ENCODE measurements at places on chromosomes 13 and 19. TPM values are rescaled to one million over a fixed set of nuclear protein-coding genes. Genes with fewer than 3 reads are reported as not detected.

Gene PSG1
- polyA plus RNA-seq, result not detected

- no peak for DNase-seq
Measured at GRCh38 chr19:21713761-21714160, 53.6 kb downstream of the ZNF100 start.

DNA sequence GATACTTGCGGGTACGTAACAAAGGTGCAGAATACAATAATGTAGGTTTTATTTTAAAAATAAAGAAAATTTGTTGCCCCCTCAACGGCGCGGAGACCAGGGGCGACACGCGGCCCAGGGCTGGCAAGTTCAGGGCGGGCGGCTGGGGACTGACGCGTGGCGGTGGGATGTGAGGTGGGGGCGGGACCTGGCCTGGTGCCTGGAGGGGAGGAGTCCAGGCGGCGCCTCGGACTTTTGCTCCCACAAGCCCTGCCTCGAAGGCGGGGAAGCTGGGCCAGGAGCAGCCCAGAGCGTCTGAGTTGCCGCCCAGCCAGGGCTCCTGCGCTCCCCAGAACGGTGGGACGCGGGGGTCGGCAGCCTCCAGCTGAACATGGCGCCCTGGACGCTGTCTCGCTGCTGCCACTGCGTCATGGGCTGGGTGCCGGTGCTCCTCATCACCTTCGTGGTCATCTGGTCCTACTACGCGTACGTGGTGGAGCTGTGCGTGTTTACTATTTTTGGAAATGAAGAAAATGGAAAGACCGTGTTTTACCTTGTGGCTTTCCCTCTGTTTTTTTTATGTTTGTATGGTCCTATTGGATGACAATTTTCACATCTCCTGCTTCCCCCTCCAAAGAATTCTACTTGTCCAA is 1122.8 kb upstream of the ATXN8OS start:
- DNase-seq, result no peak

Gene SPC24
- polyA plus RNA-seq, result 34.8 TPM

DNA sequence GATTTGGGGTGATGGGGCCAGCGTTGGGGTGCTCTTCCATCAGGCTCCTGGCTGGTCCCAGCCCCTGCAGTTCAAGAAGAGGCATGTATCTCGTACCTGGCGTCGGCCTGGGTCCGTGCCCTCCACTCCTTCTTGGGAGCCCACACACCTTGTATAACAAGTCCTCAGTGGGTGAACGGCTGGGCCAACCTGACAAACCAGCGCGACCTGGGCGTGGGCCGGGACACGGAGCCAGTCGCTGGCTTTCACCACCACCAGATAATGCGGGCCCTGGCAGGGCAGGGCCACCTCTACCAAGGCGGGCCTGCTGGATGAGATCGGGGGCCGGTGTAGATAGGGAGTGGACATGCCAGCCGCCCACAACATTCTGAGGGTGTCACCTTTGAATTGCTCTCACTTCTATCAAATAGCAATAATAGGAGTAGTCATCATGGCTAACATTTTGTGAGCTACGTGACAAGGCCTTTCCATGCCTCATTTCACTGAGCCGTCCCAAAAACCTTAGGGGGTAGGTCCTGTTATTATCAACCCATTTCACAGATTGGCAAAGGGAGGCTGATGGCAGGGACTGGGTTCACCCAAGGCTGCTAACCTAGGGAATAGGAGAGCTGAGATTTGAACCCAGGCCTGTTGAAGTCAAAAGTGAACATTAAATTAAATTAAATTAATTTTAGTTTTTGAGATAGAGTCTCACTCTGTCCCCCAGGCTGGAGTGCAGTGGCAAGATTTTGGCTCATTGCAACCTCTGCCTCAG is 3.5 kb downstream of the CYP4F22 start:
- DNase-seq, result no peak

Gene TUBB4A
- 4.6 TPM for polyA plus RNA-seq

DNA sequence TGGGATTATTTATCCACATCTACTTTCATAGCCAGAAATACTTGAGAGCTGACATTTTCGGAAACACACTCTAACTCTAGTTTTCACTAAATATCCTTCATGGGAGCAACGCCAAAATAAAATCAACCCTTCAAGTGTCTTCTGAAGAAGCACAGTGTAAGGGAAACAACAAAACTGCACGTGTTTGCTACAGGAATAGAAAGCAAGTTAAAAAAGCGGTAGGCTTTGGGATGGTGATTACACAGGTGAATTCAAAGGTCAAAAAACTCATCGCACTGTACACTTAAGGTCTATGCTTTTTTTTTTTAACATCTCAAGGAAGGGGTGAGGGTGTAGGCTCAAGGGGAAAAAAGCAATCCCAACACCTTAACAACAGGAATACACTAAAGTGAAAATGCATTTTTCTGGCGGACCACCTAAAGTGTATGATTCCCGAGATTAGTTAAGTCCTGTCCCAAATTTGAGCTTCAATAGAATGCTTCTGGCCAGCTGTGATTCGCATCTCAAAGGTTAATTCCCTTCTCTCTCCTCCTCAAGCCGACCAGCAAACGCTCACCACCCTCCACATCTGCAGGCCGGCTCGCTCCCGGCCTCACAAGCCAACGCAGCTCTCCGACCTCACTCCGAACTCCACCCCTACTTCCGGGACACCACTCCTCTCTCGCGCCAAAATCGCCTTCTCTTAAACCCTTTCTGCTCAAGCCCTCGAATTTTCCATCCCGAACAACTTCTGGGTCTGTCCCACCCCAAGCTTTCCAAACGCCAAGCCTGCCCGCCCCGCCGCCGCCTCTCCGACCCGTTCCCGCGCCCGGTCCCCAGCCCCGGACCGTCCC is 1.1 kb downstream of the ARGLU1 start:
- peak; percentile 40 for DNase-seq

- no peak for DNase-seq
Measured at GRCh38 chr19:43905897-43906296, 29.2 kb downstream of the ZNF45 start.

Gene THSD8
- polyA plus RNA-seq, result 5.6 TPM

DNA sequence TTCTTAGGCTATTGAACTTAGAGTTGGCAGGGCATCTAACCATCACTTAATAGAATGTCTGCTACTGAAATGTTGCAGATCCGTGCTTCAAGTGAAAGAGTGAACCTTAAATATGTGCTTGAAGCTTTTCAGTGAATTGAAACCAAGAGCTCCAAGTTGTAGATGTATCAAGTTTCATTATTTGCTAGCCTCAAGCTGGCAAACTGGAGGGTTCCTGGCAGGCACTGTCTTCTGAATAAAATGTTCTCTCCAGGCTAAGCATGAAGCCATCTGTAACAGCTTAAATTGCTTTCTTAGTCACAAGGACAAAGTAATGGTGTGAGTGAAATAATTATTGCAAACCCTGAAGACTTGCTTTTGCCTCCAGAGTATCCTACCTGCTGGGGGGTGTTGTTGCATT is 415.0 kb upstream of the SPRY2 start:
- DNase-seq, result peak; percentile 15

GRCh38 chr13:79811170-79811569 is 330.2 kb downstream of the NDFIP2 start:
- DNase-seq, result no peak

DNA sequence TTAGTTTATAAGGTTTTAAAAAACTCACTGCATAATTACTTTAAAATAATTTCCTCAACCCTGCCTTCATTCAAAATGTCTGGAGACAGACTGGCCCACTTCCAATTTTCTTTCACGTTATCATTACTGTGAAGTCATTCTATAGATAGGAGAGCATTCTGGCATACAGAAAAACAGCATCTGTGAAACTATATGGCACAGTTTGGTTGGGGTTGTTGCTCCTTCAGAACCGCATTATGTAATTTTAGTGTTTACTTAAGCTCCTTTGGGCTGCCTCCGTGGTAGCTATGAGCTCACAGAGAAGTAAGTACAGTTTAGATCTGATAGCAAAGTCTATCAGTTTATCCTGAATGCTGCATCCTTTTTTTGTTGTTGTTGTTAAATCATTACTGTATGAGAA is 104.3 kb downstream of the KCNRG start:
- peak; percentile 18 for DNase-seq

Gene TTC9B
- polyA plus RNA-seq, result 0.17 TPM

DNA sequence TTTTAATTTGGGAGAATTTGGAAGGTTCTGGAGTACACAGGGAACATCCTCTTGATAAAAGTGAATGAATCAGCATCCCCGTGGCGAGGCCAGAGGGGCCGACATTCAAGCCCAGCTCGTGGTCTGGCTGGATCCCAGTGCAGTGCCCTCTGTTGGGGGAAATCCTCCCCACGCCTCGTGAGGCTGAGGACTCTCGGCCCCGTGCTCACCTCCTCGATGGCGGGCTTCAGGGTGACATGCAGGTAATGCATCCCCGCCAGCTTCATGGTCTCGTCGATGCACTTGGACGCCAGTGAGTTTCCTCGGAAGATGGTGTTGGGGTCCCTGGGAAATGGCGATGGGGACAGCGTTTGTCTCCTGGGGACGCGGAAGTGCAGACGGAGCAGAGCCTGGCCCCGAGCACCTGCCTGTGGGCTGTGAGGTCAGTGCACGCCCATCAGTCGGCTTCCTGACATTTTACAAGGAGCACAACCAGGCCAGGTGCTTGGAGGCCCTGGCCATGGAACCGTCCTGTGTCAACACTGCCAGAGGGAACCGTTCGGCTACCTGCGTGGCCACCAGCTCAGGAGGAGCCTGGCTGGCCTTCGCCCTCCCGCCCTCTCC is 43.3 kb upstream of the C13orf46 start:
- no peak for DNase-seq

Gene PRR36
- polyA plus RNA-seq, result 6.5 TPM

Gene FBXO46
- polyA plus RNA-seq, result 15.1 TPM

DNA sequence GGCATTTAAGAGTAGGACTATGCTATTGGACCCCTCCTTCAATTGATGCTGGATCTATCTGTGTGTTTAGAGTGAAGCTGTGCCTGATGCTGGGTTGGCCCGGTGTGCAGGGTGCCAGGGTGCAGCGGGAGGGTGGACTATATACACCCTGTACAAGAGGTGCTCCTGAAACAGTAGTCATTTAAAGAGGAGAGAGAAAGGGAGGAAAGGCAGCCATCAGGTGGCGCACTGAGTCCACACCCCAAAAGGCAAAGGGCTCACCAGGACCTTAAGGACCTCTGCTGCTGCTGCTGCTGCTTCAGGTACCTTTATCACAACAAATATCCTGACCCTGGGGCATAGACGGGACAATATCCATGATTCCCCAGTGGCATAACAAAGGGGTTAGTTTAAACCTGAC is 39.4 kb downstream of the ZNF136 start:
- DNase-seq, result no peak

DNA sequence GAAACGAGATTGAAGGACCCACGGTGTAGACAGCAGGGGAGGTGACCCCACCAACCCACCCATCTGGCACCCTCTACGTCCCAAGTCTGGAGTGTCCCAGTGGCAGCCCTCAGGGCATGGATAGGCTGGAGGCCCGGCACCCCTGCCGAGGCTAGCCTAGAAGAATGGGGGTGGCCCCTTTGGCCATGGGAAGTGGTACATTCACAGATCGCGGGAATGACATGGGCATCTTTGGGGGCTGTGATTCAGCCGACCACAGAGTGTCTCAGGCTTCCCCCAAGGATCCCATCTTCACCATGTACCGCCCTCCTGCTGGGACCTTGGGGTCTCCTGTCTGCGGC is 11.3 kb upstream of the MKNK2 start:
- DNase-seq, result no peak
